ENCODE measurements at places on chromosomes 4 and X.

- no peak for DNase-seq
Observed at GRCh38 chr4:154019811-154020210, 230.9 kb upstream of the SFRP2 start.

DNA sequence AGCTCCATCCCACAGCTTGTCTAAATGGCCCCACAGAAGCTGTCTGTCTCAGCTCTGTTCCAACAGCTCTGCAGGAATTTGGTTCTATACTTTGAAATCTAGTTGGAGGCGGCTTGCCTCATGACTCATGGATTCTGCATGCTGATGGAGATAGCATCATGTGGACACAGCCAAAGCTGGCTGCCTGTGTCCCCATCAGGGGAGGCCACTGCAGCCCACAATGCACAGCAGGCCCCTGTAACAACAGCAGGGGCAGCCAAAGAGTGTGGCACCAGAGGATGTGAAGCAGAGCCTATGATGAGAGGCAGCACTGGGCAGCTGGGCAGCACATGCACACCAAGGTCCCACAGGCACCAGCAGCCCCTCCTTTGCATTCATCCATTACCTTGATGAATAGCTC is 67.2 kb downstream of the DCAF12L1 start:
- DNase-seq: no peak

DNA sequence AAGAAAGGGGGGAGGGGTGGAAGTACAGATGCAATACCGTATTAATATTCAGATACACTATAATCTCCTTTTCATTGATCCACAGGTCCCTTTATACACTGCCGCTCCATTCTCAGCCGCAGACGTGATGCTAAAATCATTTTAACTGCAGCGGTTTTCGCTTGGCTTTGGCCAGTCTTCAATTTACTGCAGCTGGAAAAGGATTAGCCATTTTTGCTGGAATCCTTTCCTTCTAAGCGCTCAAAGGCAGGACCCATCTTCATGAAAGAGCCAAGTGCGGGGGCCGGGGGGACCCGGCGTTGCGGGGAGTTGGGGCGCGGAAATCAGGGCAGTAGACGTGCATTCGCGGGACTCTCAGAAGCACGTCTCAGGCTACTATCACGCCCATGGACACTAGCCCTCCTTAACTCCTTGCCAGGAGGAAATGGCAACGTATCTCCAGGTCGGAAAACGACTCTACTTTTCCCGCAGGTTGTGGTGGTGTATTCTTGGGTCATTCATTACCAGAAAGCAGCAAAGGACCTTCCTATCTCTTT is 1.7 kb upstream of the PCDH10 start:
- no peak for DNase-seq

DNA sequence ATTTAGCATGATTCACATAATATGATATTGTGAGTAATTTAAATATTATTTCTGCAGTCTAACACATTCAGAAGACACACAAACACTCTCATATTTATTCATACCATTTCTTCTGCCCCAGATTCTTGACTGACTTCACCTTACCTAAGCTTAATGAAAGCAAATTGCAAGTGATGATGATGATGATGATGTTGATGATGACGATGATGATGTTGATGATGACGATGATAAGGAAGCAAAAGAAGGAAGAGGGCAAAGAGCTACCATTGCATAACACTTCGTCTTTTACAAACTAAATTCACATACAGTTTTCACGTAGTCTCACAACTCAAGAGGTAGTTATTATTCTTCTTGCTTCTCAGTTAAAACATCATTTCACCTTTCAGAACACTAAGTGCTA is 404.7 kb downstream of the NAF1 start:
- no peak for DNase-seq

GRCh38 chr4:80125252-80126177 is 52.5 kb upstream of the ANTXR2 start:
- no peak for DNase-seq

- DNase-seq: no peak
Observed at GRCh38 chr4:131430302-131430701, 1718.8 kb upstream of the PCDH10 start.

GRCh38 chr4:16027114-16027513 is 56.7 kb downstream of the PROM1 start:
- DNase-seq: no peak

GRCh38 chr4:188246488-188246887 is 107.2 kb downstream of the TRIML1 start:
- DNase-seq: no peak

GRCh38 chr4:9849538-9849920 is 68.1 kb downstream of the DRD5 start:
- no peak for DNase-seq

DNA sequence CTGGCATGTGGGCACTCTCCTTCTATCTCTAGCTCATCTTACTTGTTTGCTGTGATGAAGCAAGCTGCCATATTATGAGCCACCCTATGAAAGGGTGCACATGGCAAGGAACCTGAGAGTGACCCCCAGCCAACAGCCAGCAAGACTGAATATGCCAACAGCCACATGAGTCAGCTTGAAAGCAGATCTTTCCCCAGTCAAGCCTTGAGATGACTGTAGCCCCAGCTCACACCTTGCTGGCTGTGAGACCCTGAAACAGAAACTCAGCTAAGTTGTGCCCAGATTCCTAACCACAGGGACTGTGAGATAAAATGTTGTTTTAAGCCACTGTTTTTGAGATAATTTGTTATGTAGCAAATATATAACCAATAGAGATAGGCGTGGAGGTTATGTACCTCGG is 36.2 kb downstream of the KDM5C start:
- DNase-seq: no peak

GRCh38 chr4:159983082-159983481 is 880.2 kb downstream of the RAPGEF2 start:
- no peak for DNase-seq

GRCh38 chr4:142064181-142064580 is 427.8 kb downstream of the IL15 start:
- no peak for DNase-seq

DNA sequence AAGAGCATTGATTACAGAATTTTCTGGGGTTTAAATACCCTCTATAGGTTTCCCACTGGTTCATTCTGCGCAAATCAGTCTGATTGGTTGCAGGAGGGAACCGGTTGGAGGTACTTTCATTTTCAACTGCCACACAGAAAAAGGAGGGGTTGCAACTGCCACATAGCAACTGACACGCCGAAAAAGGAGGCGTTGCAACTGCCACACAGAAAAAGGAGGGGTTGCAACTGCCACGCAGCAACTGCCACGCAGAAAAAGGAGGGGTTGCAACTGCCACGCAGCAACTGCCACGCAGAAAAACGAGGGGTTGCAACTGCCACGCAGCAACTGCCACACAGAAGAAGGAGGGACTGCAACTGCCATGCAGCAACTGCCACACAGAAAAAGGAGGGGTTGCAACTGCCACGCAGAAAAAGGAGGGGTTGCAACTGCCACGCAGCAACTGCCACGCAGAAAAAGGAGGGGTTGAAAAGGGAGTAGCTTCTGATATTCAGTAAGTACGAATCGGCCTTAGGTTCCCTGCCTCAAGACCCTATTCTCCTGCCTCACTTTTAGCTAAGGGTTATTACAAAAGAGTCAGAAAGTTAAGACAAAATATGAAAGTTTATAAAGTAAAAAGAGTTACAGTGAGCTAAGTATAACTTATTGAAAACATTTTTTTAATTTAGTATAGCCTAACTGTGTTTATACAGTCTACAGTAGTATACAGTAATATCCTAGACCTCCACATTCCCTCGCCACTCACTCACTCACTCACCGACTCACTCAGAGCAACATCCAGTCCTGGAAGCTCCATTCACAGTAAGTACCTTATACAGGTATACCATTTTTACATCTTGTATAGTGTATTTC is 431.8 kb downstream of the KCTD8 start:
- DNase-seq: no peak

DNA sequence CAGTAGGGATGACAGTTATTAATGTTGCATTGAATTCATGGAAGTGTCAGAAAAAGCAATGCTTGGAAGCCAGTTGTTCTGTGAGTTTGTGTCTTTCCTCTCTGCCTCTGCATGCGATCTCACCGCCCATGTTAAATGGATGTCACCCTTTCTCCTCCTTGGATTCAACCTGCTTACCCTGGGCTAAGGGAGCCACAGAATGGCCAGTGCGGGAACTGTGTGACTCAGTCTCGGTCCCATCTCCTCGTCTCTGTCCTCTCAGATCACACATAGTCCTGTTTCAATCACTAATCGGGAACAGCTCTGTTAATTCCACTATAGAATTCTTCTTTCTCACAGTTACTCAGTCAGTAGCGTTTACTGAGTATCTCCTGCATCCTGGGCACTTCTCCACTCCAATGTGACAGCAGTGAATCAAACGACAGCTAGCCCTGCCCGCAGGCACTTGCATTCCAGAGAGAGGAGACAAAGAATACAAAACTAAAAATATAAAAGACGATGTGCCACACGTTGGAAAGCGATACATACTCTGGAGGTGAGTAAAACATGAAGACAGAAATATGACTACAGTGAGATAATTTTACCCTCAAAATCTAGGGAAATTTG is 53.6 kb upstream of the TLR3 start:
- no peak for DNase-seq

GRCh38 chr4:41209187-41209586 is 5.2 kb downstream of the APBB2 start:
- no peak for DNase-seq

GRCh38 chr4:123120473-123120872 is 198.1 kb upstream of the NUDT6 start:
- DNase-seq: no peak

DNA sequence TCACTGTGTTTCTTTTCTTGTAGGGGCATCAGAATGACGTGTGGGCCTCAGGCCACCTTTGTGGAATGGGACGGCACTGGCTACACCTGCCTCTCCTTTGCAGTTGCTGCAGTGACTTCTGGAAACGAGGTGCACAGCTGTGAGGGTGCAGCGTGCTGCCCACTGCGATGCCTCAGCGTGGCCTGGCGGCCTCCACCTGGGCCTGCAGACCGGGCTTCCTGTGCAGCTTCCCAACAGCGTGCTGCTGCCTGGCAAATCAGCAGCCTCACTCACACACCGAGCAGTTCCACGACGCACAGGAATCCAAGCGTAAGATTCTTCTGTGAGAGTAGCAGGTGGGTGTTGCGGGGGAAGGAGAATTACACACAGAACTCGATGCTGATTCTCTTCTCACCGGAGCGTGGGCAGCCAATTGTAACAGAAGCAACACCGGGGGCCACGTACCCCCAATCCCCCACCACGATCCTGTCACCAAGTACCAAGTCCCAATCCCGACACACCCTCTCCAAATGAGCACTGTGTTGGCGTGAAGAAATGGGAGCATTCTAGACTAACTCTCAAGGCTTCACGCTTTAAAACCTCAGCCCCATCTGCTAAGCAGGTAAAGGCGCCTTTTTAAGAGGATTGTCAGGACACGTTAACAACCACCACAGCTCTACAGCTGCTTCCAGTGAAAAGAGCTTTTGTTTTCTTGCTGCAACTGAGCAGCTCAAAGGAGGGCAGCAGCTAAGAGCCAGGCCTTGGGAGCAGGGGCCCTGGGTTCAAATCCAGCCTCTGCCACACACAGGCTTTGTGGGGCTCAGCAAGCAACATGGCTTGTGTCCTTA is 16.9 kb downstream of the WDR1 start:
- no peak for DNase-seq

DNA sequence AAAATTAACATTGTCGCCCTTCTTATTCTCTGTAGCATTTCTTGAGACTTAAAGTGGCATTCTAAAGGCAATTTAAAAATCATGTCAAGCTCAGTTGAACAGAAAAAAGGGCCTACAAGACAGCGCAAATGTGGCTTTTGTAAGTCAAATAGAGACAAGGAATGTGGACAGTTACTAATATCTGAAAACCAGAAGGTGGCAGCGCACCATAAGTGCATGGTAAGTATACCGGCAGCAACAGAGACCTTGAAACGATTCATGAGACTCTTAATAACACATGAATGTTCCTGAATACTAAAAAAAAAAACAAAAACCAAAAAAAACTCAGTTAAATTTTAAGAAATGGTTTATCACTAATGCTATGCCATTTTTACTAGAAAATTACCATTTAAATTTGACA is 82.4 kb upstream of the HPRT1 start:
- peak; percentile 49 for DNase-seq

DNA sequence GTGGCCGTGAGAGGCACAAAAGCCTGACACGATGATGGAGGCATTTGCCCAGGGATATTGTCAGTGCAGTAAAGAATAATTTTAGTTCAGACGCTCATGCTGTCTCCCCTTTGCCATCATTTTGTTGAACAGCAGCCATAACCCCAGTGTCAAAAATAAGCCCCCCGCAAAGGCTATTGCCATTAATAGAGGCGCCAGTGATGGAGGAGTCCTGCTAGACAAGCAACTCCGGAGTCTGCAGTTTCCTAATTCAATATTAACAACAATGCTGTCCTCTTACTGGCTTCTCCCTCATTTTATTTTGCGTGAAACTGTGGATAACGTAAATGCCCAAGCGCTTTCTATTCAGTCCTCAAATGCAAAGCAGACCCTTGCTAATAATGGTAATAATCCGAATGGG is 603 bp upstream of the SMS start:
- no peak for DNase-seq

GRCh38 chr4:103306870-103307375 is 108.8 kb upstream of the CENPE start:
- DNase-seq: no peak

DNA sequence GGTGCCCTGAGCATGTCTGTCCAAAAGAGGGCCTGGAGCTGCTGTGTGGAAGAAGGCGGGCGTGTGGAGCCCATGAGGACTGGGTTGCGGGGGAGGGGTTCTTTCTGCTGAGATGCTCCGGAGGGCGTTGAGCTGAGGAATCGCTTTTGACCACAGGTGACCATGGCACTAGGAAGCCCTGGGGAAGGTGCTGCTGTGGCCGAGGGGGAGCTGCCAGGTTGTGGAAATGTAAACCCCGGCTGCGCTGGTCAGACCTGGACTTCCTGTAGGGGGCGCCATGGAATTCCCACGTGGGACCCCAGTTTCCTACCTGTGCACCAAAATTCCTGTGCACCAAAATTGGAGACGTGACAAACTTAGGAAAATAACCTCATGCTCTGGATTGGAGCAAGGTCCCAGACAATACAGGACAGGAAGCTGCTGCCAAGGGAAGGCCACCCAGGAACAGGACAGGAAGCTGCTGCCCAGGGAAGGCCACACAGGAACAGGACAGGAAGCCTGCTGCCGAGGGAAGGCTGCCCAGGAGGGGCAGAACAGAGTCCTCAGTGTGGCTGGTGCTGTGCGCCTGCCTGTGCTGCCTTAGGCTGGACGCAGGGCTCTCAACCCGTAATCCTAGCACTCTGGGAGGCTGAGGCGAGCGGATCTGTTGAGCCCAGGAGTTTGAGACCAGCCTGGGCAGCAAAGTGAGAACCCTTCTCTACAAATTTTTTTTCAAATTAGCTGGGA is 28.4 kb upstream of the UVSSA start:
- peak; percentile 25 for DNase-seq

DNA sequence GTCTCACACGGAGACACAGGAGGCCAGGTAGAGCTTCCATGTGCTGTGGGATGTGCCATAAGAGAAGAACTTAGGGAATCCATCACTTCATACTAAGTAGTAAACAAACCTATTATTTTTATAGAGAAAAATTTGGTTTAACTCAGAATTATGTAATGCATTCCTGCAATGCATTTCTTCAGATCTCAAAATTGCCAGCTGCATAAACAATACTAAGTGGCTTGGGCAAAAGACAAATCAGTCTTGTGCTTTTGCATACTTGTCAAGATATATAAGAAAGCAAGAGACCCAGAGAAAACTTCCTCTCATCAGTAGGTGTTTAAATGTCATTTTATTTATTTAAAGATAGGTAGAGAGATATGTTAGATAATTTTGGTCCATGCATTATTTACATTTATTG is 382.1 kb upstream of the CTSO start:
- no peak for DNase-seq

- no peak for DNase-seq
Observed at GRCh38 chrX:55008571-55009358, 8.6 kb downstream of the APEX2 start.

GRCh38 chr4:113358784-113359183 is 309.3 kb downstream of the ANK2 start:
- DNase-seq: no peak

All from hematopoietic multipotent progenitor cell treated with erythropoietin and hydrocortisone succinate and interleukin-3 and kit ligand, for 17 days (in vitro differentiated cells).